Right ventricle myocardium inferior (tissue), 1 donor: ENCODE measurements at places on chromosomes 6 and 20. TPM values are rescaled to one million over a fixed set of nuclear protein-coding genes. Genes with fewer than 3 reads are reported as not detected.
A peak's percentile ranks its signal among the peaks of the same experiment; 100 is the strongest.

The PLCB4 gene
- 27.7 TPM for total RNA-seq

The F13A1 gene
- total RNA-seq, result 188 TPM

The ZKSCAN8 gene
- total RNA-seq, result 12.7 TPM

The TMEM244 gene
- not detected for total RNA-seq

The ZNF311 gene
- 0.35 TPM for total RNA-seq

The PACSIN1 gene
- 10.8 TPM for total RNA-seq

The CCDC167 gene
- total RNA-seq, result 27.1 TPM

DNA sequence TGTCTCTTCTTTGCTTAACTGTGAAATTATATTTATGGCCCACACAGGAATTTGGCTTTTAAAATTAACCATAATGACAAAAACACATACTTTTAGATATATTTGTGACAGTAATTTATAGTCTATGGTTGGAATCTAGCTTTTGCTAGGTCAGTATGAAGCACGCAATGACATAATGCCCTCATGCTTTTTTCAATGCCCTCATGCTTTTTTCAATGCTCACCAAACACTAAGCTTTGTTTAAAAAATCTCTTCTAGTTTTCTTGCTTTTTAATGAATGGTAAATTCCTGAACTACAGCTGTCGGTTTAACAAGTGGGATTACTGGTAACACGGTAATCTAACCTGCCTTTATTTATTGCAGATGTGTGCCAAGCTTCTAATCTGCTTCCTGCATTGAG lies 12.7 kb downstream of the CCN6 start:
- no peak for DNase-seq

DNA sequence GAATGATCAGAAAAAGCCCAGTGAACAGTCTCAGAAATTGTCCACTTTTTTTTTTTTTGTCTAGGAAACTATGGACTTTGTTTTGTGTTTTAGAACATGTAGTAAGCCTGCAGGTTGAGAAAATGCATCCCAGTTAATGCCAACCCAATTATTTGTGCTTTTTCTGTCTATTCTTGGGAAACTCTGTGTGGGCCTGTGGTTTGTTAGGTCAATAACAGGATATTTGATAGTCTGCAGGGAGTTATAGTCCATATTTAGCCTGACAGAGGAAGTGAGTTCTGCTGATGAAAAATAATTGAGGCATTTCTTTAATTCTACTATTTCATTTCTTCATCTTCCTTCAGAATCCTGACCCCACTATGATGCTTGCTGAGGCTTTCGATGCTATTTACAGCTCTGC lies 154.0 kb upstream of the LAMP5 start:
- no peak for DNase-seq

GRCh38 chr6:115796061-115796460 lies 264.6 kb downstream of the FRK start:
- DNase-seq, result no peak

GRCh38 chr20:49032455-49032854 lies 13.7 kb upstream of the CSE1L start:
- no peak for DNase-seq

DNA sequence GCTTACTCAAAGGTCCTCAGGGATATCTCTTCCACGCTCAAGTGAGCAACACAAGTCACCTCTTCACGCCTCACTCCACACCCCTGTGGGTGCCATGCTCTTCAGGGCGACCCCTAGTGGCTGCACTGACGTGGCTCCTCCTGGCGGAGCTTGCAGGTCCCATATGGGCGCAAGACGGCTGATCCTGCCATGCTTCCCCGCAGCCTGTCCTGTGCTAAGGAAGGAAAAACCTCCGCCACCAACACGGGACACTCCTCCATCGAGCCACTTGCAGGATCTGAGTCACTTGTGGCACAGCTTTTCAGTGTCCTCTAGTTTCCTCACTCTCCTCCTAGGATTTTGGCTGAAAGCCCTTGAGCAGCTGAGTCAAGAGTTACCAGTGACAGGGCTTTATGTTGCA lies 90.7 kb downstream of the KHDC1L start:
- no peak for DNase-seq

DNA sequence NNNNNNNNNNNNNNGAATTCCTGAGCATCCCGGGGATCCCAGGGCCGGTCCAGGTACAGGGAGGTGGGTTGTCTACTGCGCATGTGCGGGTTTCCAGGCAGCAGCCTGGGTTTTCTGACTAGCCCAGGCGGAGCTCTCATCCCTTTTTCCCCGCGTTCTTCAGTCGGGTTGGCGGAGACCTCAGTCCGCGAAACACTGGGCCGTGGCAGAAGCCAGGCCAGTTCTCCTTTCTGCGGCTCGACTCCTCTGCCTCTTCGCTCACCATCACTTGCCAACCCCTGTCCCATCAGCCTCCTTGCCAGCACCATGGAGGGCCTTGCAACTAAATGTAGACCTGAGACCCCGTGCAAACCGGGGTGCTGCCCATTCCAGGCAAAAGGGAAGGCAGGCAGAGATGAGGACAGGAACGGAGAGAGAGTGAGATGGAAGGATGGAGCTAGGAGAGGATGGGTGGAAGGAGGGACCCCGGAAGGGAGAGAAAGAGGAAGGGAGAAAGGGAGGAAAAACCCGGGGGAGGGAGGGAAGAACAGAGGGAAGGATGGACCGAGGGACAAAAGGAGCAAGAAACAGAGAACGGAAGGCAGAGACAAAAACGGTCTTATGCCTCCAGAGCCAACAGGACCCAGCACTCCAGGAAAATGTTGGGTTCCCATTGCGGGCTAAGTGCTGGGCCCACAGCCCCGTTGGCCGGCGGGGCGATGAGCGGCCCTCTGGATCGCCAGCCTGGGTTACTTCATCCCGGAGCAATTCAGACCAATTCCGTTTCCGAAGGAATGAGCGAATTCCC lies 445.4 kb upstream of the DEFB115 start:
- peak; percentile 84 for DNase-seq

DNA sequence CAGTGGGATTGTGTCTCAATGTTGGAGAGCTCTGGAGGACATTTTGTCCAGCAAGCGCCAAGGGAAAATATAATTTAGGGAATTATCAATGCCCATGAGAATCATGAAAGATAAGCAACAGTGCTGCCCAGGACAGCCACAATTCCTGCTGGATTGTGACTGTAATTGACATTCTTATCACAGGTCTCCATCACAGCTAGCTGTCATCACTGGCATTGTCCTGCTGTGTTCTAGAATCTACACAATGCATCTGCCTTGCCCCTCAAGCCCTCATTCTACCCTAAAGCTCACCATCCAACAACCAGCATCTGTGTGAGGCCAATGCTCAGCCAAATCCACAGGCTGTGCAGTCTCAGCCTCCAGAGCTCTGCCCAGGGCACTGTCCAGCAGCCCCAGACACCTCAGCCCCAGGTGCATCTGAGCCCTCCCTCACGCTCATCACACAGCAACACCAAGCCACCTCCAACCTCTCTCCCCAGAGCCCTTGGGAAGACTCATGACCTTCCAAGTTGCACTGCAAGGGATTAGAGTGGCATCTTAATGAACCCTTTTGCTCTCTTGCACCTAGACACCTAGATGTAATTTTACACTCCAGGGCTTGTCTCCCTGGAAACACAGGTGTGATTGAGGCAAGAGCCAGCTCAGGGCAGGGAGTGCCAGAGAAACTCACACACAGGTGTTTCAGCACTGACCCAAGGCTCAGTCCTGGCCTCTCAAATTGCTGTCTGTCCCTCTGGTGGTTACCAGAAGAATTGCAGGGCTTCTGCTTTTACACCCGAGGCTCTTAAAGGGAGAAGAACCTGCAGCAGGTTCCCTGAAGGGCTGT lies 85.2 kb upstream of the PHACTR3 start:
- no peak for DNase-seq

DNA sequence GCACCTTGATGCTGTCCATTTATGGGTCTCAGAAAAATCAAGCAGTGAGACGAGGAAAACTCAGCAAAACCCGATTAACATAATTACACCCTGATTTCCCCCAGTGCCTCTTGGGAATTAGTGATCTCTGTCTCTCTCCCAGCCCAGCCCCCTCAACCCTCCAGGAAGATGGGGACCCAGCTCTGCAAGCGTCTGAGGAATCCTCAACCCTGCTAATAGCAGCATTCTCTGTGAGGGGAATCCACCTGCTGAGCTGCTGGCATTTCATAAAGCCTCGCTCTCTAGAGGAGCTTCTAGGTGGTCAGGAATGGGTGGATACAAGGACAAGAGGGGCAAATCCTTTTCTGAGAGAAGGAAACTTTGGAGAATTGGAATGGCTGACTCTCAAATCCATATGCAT lies 13.9 kb downstream of the NR2E1 start:
- DNase-seq, result no peak

DNA sequence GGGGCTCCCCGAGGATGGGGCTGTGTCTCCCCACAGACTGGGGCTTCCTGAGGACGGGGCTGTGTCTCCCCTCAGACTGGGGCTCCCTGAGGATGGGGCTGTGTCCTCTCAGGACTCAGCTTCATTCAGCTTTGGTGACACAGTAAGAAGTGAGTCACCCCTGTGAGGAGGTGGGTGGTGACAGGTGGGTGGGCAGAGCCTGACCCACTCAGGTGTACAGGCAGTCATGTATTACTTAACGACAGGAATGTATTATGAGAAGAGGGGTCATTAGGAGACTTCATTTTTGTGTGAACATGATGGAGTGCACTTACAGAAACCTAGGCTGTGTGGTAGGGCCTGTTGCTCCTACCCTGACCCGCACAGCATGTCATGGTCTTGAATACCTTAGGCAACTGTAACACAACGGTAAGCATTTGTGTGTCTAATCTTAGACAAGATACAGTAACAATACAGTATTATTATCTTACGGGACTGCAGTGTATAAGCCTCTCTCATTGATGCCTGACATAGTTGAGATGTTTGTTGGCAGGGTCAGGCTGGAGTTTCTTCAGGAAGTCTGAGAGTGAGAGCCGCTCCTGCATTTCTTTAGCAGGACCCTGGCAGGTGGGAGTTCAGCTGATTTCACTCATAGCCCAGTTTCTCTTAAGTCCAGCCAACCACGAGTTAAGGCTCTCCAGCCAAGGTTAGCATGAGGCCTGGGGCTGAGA lies 10.9 kb upstream of the PGC start:
- no peak for DNase-seq

- DNase-seq, result peak; percentile 89
Observed at GRCh38 chr20:45138561-45139300, 14.5 kb upstream of the WFDC12 start.

GRCh38 chr20:3203315-3204123 lies 963 bp downstream of the DDRGK1 start:
- peak; percentile 66 for DNase-seq

- no peak for DNase-seq
Observed at GRCh38 chr20:10239954-10240353, 21.3 kb downstream of the SNAP25 start.

GRCh38 chr6:21438237-21438985 lies 155.1 kb upstream of the SOX4 start:
- no peak for DNase-seq

GRCh38 chr6:11288065-11288464 lies 55.6 kb upstream of the NEDD9 start:
- DNase-seq, result no peak
